ENCODE measurements at places on chromosomes 5 and 9.

- DNase-seq = no peak
Observed at GRCh38 chr5:102099766-102100331, 196.2 kb downstream of the SLCO4C1 start.

GRCh38 chr9:133144142-133144903 lies 19.4 kb downstream of the GBGT1 start:
- DNase-seq = peak; percentile 70

GRCh38 chr9:534886-535285 lies 306.6 kb upstream of the DMRT1 start:
- DNase-seq = no peak

DNA sequence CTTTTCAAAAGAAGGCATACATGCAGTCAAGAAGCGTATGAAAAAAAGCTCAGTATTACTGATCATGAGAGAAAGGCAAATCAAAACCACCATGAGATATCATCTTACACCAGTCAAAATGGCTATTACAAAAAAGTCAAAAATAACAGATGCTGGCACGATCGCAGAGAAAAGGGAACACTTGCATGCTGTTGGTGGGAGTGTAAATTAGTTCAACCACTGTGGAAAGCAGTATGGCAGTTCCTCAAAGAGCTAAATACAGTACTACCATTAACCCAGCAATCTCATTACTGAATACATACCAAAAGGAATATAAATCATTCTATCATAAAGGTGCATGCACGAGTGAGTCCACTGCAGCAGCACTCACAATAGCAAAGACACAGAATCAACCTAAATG lies 24.5 kb downstream of the RETREG1 start:
- no peak for DNase-seq

DNA sequence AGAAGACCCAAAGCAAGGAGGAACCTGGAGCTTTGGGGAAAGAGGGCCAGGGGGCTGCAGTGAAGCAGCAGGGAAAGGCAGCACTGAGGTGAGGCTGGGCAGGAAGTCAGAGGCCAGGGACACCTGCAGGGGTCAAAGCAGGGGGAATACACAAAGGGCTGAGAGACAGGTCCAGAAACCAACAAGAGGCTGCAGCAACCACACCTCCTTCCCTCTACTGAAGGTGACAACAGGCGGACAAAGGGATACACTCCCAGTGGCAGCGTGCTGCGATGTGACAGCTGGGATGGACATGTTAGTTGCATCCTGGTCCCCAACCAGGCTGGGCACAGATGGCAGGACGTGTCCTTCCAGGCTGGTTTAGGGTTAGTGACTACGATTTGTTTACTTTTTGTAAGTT lies 12.6 kb downstream of the CFAP77 start:
- no peak for DNase-seq

DNA sequence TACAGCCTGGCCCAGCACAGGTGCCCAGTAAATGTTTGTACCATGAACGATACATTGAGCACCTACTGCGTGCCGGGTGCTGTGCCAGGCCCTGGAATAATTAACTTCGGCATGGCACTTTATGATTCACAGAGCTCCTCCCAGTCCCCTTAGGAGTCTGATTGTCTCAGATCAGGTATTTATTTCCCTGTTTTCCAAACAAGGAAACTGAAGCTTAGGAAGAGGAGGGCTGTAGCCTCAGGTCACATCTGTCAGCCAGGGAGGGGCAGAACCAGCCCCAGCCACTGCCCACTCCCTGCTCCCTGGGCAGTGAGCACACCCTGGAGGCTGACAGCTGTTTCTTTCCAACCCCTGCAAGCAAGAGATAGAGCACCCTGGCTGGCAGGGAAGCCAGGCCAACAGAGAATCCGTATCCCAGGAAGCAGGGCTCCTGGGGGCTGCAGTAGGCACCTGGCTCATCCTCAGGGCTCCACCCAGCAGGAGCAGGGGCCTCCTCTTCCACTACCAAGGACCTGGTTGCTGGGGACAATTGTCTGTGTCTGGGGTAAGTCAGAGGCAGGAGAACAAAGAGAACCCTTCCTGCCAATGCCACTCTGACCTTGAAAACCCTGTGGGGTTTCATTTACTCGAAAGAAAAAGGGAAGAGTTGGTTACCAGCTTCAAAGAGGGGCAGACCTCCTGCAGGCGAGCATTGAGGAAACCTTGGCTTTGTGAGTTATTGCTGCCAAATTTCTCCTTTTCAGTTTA lies 69.0 kb downstream of the DAB2IP start:
- DNase-seq = no peak

DNA sequence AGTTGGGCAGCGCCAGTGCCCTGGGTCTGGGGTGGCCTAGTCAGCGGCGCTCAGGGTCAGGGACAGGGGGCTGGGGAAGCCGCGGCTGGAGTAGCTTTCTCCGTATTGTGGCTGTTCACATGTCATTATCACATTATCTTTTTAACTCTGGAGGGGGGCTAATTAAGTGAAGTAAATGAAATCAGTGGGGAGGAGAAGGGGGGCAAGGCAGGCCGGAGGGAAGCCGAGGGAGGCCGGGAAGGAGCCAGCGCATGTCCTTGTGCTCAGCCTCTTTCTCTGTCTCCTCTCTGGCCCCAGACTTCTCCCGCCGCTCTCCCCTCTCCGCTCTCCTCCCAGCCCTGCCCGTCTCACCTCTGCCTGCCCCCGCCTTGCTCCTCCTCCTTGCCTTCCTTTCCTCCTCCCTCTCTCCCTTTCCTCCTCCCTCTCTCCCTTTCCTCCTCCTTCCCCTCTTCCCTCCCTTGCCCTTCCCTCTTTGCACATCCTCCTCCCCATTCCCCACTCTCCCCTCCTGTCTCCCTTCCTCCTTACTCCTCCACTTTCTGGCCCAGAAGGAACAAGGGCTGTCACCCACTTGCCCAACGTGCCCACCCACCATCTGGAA lies 38.7 kb downstream of the ASS1 start:
- no peak for DNase-seq

DNA sequence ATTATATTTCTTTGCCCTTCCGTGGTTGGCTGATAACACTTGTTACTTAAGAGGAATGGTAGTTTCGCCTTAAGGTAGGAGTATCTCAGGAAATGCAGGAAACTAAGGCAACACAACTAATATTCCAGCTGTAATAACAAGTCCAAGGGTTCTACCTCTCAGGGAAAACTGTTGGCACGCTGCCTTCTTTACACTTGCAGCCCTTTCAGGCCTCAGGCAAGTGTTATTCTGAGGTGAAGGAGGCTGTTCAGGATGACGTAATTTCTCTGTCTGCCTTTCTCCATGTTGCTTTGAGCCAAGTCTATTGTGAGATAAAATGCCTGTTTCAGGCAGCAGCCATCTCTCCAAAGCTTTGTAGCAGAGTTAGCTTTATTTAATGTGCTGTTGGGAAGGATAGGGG lies 38.0 kb downstream of the VCAN start:
- DNase-seq = no peak

Data from SW 1271 (cell line).